ENCODE measurements at places on chromosomes 2 and 18.

GRCh38 chr2:147904051-147904450, 59.2 kb downstream of the ACVR2A start:
- no peak for DNase-seq

GRCh38 chr18:8747440-8747937, 42.1 kb downstream of the MTCL1 start:
- no peak for DNase-seq

GRCh38 chr18:5250603-5251002, 44.9 kb downstream of the ZBTB14 start:
- DNase-seq, result no peak

DNA sequence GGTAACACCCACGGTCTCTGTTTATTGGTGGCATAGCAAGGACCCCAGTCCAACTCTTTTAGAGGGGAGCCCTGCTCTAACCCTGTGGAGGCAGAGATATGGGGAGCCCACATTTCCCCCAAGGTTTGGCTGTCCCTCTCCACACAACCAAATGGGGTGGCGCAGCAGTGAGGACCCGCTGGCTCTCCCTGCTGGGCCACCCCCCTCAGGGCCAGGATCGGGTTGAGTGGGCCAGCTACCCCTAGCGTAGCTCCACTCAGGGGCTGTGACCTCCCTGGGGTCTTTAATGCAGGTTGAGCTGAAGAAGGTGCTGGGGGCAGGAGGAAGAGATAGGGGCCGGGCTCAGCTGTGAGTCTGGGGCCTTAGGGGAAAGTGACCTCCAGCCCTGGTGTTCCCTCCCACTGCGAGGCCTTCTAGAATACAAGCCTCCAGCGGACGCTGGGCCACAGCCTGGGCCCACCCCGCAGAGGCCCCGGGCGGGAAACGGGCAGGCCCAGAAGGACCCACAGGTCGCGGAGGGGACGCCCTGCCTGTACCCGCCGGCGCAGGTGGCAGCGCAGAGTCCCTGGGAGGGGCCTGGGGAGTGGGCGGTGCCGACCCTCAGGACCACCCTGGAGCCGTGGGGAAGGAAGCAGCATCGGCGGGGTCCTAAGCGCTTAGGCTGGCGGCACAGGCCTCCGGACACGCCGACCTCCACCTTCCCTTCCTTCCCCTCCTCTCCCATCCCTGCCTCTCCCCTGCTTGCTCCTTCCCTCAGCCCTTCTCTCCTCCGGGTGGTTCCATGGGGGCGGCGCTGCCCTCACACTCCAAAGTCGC, 9.6 kb downstream of the CROCC2 start:
- DNase-seq, result no peak

- DNase-seq, result no peak
These were observed 29.4 kb upstream of the FRZB start for GRCh38 chr2:182895798-182896197.

GRCh38 chr18:36496022-36496421, 198.5 kb downstream of the FHOD3 start:
- no peak for DNase-seq

- DNase-seq, result peak; percentile 61
These were observed 35.3 kb downstream of the GALNT1 start for GRCh38 chr18:35616664-35617423.

GRCh38 chr2:66948234-66948633, 448.9 kb upstream of the ETAA1 start:
- DNase-seq, result no peak

DNA sequence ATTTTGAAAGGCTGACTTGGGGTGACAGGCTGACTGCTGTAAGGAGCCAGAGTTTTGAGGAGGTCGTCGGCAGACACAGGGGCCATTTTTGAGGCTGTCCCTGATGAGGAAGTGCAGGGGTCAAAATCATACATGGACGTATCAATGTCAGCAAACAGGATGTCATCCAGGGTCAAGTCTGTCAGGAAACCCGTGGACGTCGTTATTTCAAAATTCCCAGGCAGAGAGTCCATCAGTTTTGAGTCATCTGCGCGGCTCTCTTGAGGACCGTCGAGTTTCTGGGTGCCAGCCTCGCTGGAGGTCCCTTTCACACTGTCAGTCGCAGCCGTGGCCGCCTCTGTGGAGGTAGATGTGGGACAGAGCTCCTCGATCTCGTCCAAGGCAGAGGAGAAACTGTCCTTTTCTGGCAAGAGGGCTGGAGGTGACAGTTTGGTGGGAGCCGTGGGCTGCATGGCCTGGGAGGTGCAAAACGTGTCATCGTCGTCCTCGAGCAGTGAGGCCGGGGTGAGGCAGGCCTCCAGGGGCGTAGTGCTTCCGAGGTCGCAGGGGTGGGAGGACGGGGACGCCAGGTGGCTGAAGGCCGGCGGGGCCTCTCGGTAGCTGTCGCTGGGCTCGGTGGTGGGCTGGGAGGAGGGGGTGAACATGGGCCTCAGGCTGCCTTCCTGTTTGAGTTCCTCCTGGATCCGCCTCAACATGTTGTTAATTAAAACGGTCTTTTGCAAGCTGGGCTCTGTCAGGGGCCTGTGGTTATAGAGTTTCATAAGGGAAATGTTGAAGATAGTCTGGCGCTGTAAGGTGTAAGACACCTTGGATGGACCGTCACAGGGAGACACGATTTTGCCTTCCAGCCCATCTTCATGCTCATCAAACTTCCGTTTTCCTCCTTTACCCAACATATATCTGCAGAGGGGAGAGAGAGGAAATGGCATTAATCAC, 17.5 kb downstream of the SERTAD2 start:
- no peak for DNase-seq

GRCh38 chr2:88220718-88221117, 50.6 kb downstream of the THNSL2 start:
- DNase-seq, result no peak

GRCh38 chr2:1867141-1867540, 122.8 kb upstream of the PXDN start:
- DNase-seq, result no peak

GRCh38 chr2:219737270-219737691, 109.9 kb downstream of the SLC4A3 start:
- no peak for DNase-seq

DNA sequence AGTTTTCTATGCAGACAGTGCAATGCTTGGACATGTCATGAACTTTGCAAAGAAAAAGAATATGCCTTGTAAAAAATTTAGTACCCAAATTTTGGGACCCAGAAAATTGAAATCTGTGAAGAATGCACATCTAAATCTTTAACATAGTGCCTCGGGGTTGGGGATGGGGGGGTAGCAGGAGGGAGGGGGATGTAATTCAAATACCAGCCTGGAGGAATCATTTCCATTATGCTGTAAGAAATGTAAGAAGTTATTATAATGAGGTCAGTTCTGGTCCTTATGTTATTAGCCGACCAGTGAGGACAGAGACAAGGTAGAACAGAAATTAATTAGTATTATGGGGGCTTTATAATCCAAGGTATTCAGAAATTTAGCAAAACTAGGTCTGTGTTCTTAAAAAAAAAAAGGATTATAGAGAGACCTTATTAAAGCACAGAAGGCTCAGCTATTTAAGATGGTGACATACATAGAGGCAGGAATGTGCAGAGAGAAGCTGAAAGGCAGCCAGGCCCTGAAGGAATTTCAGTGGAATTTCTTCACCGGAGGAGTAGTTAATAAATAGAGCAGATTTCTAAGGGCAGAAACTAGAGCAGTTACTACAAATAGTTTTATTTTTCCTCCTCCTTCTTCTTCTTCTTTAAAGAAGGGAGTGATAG, 89.0 kb upstream of the RBMS1 start:
- no peak for DNase-seq

- DNase-seq, result peak; percentile 64
These were observed 163.4 kb downstream of the LDLRAD4 start for GRCh38 chr18:13381944-13382365.

GRCh38 chr18:51128533-51128932, 68.9 kb downstream of the MEX3C start:
- DNase-seq, result peak; percentile 10

- no peak for DNase-seq
These were observed 1.9 kb downstream of the CDH20 start for GRCh38 chr18:61334951-61335683.

GRCh38 chr2:31334311-31335026, 80.1 kb downstream of the XDH start:
- DNase-seq, result no peak

DNA sequence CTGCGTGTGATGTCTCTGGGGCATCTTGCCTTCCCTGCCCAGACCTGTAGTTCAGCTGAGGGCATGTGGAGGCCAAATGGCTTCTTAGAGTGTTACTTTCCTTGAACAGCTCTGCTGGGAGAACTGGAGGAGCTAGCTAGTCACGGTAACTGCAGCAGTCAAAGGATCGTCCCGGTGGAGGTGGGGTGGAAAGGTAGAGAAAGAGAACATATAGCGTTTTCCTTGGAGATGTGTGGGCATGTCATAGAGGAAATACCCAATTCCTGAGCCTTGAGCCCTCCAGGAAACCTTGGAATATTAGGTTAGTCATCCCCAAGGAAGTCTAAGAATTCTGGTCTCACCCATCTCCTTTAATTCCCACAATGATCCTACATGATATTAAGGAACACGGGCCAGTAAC, 33.5 kb upstream of the IL37 start:
- no peak for DNase-seq

GRCh38 chr2:71705171-71705960, 252.0 kb downstream of the DYSF start:
- no peak for DNase-seq

- DNase-seq, result no peak
These were observed 6.6 kb downstream of the FECH start for GRCh38 chr18:57579934-57580333.

DNA sequence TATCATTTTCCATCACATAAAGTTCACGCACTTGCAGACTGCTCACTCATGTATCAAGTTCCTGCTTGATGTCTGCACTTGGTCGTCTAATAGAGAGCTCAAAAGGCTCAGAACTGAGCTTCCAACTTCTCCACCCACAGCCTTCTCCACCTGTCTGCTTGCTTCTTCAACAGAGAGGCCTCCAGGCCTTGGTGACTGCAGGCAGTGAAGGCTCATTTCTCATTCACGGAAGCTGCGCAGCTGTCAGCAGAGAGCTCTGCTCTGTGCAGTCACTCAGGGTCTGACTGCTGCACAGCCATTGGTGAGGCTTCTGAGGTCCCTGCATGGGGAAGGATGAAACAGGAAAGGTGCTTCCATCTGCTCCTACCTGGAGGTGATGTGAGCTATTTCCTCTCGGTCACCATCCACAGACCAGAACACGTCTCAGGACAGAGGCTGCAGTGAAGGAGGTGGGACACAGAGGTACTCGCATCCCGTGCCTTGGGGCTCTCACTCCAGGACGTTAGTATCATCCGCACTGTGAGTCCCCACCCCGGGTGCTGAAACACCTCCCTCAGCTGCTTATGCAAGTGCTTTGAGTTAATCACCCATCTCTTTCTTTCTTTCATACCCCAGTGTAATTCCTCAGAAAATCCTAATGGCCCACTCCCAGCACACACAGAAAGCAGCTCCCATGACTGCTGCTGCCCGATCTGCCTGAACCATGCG, 126.2 kb downstream of the TMEM18 start:
- no peak for DNase-seq

DNA sequence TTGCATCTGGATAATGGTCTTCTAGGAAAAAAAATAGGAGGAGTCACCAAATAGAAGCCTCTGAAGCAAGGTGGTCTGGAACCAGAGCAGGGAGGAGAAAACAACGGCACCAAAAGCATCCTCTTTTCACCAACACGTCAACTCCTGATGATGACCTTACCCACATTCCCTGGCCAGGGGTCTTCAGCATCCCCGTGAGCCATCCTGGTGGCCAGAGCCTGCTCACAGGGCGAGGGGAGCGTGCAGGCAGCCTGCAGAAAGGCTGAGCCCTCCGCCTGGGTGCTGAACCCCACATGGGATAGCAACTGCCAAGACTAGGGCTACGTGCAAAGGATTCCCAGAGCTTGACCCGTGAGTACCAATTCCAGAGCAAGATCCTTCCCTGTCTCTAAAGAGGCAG, 191.0 kb downstream of the NDUFA10 start:
- DNase-seq, result peak; percentile 30

- DNase-seq, result peak; percentile 54
These were observed 756 bp upstream of the SLC35F5 start for GRCh38 chr2:113757138-113757657.

- no peak for DNase-seq
These were observed 181.3 kb downstream of the CTIF start for GRCh38 chr18:48719974-48720654.

- no peak for DNase-seq
These were observed 50.8 kb upstream of the CWC22 start for GRCh38 chr2:180057706-180058412.

DNA sequence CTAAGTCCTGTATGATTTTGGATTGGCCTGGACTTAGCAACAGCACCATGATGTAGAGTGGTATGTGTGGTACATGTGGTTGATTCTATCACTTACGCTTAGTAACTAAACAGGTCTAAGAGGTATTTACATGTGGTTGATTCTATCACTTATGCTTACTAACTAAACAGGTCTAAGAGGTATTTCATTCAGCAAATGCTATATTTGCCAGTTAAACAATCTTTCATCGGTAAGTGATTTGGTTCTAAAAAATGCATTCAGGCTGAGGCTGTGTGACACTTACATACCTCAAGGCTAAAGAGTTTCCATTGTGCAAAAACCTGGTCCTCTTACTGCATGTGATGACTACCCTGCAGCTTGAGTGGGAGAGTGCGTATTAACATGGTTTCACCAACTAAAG, 13.1 kb downstream of the EIF4E2 start:
- DNase-seq, result no peak

- no peak for DNase-seq
These were observed 45.2 kb downstream of the ITGA6 start for GRCh38 chr2:172472446-172473033.

DNA sequence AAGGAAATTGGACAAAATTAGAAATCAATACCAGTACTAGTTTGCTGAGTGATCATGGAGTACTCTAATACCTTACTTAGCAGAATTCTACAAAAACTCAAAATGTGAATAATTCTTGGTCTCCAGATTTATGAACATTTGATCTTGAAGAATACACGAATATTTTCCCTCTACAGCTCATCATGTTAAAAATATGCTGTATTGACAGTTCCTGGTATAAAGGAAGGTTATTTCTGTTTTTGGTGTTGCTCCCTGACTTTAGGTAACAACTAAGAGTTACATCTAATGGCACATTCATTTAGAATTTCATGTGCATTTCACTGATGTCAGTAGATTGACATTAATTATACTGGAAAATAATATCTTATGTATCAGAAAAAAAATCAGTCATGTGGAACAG, 479.2 kb upstream of the PKDCC start:
- no peak for DNase-seq

DNA sequence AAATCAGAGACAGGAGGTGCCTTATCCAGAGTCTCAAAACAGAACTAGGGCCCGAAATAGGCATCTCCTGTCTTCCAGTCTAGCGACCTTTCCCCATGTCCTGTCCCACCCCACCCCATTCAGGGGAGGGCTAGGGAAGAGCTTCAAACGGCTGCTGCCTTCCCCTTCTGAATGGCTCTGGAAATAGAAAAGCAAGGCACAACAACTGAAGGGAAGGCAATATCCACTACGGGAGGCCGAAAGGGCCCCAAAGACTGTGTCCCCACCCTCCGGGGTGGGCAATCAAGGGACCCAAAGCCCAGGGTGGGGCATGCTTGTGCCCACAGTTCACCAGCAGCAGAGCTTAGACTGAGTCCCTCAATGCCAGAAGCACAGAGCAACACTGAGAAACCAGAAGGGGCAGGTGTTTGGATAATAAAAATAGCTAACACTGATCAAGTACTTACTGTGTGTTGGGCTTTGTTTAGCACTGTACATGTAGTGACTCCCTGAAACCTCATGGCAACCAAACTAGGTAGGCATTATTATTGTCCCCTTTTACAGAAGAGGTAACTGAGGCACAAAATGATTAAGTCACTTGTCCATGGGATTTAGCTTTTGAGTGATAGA, 38.5 kb downstream of the CYRIA start:
- DNase-seq, result no peak

Measured in activated CD8-positive, alpha-beta memory T cell treated with anti-CD3 and anti-CD28 coated beads, Interleukin-2, amount 50 U/mL, for 48 hours (primary cell).